ENCODE measurements at places on chromosomes 11 and 22. TPM values are rescaled to one million over a fixed set of nuclear protein-coding genes. Genes with fewer than 3 reads are reported as not detected.
A peak's percentile ranks its signal among the peaks of the same experiment; 100 is the strongest.

The NEFH gene
- 0.27 TPM for total RNA-seq

The KDELR3 gene
- total RNA-seq: 14.4 TPM

The MCAM gene
- total RNA-seq: 25.3 TPM

The NLRX1 gene
- 33.1 TPM for total RNA-seq

The PHOX2A gene
- not detected for total RNA-seq

The ZNF215 gene
- total RNA-seq: 3.5 TPM

The GALNT18 gene
- total RNA-seq: 88.5 TPM

The DTX4 gene
- total RNA-seq: 9.6 TPM

The SLN gene
- not detected for total RNA-seq

The MAPK8IP2 gene
- 1.8 TPM for total RNA-seq

The FOLR2 gene
- 28.6 TPM for total RNA-seq

The EHBP1L1 gene
- 9.2 TPM for total RNA-seq

GRCh38 chr11:3950996-3951660 lies 95.7 kb downstream of the STIM1 start:
- DNase-seq: no peak

DNA sequence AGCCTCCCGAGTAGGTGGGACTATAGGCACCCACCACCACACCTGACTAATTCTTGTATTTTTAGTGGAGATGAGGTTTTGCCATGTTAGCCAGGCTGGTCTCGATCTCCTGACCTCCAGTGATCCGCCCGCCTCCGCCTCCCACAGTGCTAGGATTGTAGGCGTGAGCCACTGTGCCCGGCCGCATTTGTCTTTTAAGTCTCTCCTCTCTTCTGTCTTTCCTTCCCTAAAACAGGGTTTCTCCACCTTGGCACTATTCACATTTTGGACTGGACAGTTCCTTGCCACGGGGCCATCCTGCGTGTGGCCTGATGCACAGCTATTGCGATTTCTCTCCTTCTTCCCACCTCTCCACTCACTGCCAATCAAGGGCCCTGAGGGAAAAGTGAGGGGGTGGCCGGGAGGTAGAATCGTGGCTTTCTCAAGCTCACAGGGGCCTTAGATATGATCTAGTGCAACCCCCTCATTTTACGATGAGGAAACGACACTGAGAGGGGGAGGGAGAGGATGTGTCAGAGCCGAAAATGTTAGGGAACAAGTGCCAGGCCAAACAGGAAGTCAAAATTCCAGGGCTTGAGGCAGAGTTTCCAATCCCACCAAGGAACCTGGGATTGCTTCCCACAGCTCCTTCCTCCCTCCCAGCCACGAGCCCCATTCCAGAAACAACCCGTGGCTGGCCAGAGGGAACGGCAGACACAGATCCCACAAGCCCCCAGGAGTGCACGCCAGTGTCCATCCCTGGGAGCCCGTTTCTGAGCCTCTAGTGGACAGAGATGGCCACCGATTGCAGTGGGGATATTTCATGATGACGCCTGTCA lies 21.2 kb downstream of the SCGB1A1 start:
- no peak for DNase-seq

- no peak for DNase-seq
Observed at GRCh38 chr22:24875862-24876506, 70.0 kb downstream of the SGSM1 start.

DNA sequence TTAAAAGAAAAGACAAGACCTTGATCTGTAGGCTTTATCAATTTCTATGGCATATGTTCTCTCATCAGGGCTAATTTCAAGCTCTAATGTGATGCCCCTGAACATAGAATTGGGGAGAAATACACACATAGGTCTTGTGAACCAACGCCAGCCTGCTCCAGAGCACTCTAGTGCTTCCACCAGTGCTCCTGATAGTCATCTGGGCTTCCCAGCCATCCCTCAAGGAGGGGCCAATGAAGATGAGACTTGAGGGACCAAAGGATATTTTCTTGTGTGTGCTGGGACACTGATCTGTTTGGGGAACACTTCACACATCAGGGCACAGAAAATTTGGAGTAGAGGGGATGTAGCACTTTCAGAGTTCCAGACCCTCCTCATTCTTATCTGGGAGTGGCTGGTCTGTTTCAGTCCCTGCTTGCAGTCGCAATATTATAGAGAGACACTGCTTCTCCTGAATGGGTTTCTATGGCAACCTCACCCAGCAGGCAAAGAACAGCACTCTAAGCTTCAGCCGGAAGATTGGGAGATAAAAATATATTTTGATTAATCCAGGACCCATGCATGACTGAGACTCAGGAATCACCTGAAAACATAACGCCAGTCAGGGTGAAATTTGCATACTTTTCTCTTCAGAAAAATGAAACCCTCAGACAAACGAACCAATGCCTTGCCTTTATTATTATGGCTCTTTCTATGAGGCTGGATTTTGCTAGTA lies 28.4 kb upstream of the SCN3B start:
- DNase-seq: peak; percentile 19

DNA sequence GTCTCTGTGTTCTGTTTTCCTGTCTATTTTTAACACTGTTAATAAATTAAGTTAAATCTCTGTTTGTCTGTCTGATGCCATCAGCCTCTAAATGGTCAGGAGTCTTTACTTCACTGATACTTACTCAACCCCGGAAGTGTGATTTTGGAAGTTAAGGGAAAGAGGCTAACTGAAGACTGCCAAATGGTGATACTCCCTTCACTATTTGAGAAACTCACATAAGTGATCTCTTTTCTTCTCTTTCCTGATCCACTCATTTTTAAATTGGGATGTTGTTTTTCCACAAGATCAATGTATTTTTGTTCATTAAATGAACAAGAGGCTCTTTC lies 389 bp upstream of the CASP12 start:
- DNase-seq: no peak

DNA sequence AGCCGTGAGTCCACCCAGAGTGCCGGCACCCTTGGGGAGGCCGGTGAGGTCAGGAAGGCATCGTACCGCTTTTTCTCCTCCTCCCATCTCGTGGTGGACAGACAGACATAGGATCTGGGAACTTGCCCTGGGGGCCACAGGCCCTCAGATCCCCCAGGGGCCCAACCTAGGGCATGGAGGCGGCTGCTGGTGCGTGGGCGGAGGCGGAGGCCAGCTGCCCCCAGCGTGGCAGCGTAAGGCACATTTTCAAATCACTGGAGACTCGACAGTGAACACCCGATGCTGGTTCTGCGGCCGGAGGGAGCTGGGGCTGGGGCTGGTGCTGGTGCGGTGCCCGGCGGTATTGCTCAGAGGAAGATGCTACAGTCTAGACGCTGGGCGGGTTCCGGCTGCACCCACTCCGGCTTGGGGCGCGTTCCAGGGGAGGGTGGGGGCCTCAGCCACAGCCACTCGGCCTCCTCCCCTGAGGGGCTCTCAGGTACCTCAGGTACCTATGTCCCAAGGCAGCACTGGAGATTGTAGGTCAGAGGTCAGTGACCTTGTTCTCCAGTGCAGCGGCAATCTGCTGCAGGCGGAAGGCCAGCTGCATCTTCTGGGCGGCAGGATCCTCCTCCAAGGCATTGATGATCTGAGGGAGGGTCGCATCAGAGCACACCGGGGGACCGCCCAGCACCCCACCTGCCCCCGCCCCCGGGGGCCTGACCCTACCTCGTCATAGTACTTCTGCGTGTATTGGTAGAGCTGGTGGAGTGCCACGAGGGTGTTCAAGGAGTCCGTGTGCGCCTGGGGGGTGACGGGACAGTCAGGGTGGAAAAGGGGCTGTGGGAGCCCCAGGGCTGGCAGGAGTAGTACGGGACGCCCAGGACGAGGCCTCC lies 5.2 kb upstream of the MAPK11 start:
- no peak for DNase-seq

DNA sequence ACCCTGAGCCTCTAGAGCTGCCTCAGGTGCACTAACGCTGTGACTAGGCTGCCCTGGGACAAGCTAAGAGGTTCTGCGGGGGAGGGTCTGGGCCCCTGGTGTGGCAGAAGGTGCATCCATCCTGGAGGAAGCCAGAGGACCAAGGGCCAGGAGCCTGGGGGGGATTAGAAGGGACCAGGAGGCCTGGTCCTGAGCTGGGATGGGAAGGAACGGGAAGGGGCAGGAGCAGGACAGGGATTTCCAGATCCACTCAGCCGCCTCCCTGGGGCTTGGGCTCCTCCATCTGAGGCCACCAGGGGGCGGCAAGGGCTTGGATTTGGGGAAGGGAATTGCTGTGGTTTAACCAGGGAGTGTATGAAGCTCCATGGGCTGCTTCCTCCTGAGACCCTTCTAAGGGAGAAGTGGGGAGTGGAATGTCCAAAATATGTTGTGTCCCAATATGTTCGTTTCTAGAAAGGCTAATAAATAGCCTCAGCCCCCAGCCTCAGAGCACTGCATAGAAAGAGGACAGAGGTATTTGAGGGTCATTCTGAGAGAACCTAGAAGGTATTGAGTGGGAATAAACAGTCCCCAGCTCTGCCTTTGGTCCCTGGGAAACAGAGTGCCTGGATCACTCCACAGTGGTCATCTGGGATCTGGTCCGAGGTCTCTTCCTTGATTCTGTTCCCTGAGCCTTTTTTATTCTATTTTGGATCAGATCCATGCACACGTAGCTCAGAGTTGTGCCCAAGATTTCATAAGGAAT lies 17.4 kb upstream of the PRAME start:
- DNase-seq: peak; percentile 57

- DNase-seq: no peak
Observed at GRCh38 chr22:19612866-19613572, 88.8 kb upstream of the CLDN5 start.

- DNase-seq: no peak
Observed at GRCh38 chr22:24053481-24054226, 42.5 kb downstream of the CABIN1 start.

DNA sequence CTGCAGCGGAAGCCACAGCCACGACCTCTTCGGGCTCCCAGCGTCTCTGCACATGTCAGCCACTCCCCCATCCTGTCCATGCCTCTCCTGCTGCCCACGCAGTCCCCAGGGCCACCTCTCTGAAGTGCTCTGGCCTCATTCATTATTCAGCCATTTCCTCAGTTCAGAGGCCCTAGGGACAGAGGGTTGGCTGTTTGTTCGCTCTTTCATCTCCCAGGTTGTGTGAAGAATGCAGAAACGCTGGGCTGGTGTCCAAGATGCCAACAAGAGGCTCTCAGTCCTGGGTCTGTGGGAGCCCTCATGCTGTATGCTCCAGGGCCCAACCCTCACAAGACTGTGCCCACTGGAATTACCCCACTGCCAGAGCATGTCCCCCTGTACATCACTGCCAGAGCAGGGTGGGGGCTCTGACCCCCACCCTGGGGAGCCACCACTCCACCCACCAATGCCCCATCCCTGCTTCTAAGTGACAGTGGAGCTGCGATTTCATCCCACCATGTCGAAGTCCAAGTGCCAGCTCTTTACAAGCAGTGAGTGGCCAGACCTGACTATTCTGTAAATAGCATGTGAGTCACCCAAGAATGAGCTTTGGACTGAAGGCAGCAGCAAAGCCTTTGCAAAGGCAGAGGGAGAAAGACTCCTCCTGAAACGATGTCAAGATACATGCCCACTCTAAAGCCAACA lies 209.6 kb downstream of the BUD13 start:
- peak; percentile 93 for DNase-seq

DNA sequence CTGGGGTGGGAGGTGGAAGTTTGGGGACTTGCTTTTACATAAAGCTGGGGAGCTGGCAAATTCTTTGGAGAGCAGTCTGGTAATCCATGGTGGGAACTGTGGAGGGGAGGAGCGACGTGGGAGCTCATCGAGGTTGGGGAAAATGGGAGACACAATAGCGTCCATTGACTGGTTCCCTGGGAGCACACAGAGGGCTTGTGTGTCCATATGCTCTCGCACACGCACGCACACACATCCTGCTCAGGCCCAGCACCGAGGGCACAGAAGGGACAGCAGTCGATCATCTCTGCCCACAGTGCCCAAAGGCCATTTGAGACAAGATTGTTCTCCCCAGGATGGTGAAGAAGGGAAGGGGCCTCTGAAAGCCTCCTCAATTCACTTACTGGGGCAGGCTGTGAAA lies 53.7 kb downstream of the FBXO7 start:
- DNase-seq: no peak

- DNase-seq: no peak
Observed at GRCh38 chr22:30161051-30161469, 80.8 kb downstream of the HORMAD2 start.

- no peak for DNase-seq
Observed at GRCh38 chr11:47881145-47881544, 33.0 kb upstream of the NUP160 start.

- DNase-seq: peak; percentile 66
Observed at GRCh38 chr11:36000616-36001190, 56.8 kb downstream of the LDLRAD3 start.

DNA sequence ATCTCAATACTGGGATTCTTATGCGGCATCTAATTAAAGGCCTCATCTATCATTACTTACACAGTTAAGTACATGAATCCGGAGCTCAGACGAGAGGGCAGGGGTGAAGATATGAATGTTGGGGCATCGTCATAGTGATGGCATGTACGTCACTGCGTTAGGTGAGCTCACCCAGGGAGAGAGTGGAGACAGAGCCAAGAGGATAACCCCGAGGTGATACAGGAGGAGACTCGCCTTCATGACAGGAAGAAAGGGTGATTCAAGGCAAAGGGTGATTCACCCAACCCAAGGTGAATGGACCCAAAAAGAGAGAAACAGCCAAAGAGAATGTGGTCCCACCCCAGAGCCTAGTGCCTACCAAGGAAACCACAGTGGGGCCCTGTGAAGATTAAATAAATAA lies 132.9 kb upstream of the BLID start:
- DNase-seq: no peak

GRCh38 chr11:22392561-22392960 lies 54.4 kb downstream of the SLC17A6 start:
- no peak for DNase-seq

GRCh38 chr22:24741357-24741756 lies 33.2 kb downstream of the PIWIL3 start:
- DNase-seq: no peak

GRCh38 chr11:129770993-129771392 lies 44.7 kb upstream of the TMEM45B start:
- no peak for DNase-seq

DNA sequence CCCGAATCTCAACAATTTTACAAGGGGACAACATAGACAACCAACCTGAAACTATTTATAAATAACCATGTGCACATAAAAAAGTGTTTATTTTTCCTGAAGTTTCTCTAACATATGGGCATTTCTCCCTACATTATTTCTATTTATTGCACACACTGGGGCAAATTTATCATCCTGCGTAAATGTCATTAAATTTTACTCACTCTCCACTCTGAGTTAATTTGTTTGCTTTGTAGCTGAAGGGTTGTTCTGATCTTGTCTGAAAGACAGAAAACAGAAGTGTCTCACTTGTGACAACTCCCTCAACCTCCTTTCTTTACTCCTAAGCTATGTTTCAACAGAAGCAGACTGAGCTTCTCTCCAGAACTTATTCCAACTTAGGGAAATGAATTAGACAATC lies 194.2 kb downstream of the HIPK3 start:
- no peak for DNase-seq

- no peak for DNase-seq
Observed at GRCh38 chr11:118491041-118491440, 36.2 kb upstream of the TTC36 start.

- no peak for DNase-seq
Observed at GRCh38 chr11:34490304-34490703, 23.3 kb downstream of the ELF5 start.

DNA sequence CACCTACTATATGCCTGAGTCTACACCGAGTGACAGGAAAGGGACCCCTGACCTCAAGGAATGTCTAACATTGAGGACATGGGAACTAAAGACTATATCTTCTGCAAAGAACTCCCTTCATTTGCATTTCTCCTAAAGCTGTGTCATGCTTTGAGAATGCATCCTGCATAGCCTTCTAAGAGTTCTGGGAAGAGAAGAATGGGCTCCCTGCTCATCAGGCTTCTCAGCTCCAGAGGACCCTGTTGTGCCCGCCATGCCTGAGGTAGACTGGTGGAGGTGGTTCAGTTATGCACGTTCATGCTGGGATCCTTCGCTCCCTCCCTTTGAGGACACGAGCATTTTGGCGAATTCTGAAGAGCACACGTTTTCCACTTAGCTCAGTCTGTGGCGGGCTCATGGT lies 63.3 kb downstream of the GRIK4 start:
- DNase-seq: no peak
